T47D (cell line): ENCODE measurements at places on chromosomes 16 and 17.

DNA sequence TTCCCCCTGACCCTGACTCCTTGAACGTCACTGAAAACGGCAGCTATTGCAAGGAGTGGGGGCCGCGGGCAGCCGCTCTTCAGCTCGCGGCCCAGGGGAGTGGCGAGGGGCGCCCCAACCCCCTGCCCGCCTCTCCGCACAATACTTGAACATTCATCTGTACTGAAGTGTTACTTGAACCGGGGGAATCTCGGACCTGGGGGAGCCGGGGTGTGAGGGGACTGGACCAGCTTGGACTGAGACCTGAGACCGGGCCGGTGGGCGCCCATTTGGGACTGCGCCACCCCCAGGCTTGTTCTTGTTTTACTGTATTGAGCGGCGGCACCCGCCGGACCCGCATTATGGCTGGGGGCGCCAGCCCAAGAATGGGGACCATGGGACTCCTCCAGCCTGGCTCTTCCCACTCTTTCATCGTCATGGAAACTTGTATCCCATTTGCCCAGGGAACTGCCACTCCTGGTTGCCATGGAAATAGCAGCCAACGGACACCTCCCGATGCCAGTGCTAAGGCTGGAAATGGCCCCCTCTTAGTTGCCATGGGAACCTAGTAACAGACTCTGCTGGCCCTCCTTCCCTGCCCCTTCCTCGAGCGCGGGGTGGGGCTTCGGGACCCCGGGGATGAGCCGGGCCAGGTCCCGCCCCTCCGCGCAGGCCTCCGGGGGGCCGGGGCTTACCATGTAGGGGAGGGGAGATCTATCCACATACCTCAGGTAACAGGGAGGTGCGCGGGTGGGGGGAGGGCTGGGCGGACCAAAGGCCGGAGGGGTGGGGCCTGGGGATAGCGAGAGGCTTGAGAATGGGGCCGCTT, 805 bp upstream of the ORAI3 start:
- peak; percentile 98 for DNase-seq

GRCh38 chr16:68100488-68100887, 15.3 kb downstream of the NFATC3 start:
- DNase-seq: no peak

DNA sequence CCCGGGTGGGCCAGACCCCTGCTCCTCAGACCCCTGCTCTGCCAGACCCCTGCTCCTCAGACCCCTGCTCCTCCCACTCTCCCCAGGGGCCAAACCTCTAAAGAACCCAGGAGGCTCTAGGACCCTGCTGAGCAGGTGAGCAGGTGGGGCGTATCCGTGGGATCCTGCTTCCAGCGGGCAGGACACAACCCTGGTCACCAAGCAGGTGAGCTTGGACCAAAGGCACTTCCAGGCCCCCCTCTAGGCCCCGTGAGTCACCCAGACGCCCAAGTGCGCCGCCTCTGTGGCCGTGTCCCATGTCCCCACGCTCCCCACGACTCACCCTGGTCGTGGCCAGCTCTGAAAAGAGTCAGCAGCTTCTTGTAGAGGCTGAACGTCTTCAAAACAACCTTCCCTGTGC, 5.0 kb downstream of the CYBC1 start:
- no peak for DNase-seq

- DNase-seq: peak; percentile 75
These were observed 38.0 kb downstream of the CUEDC1 start for GRCh38 chr17:57916925-57917858.

DNA sequence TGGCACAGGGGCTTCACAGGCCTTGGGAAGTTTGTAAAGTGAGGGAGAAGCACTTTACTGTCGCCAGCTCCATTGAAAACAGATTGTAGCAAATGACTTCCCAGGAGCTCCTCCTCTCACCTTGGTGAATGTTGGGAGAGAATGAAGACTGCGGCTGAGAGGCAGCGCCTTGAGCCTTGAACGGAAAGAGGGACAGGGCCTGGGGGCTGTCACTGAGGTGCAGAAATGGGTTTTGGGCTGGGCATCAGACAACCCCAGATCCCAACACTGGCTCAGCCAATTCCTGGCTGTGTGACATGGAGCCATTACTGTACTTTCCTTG, 603 bp upstream of the MRTFB start:
- no peak for DNase-seq

DNA sequence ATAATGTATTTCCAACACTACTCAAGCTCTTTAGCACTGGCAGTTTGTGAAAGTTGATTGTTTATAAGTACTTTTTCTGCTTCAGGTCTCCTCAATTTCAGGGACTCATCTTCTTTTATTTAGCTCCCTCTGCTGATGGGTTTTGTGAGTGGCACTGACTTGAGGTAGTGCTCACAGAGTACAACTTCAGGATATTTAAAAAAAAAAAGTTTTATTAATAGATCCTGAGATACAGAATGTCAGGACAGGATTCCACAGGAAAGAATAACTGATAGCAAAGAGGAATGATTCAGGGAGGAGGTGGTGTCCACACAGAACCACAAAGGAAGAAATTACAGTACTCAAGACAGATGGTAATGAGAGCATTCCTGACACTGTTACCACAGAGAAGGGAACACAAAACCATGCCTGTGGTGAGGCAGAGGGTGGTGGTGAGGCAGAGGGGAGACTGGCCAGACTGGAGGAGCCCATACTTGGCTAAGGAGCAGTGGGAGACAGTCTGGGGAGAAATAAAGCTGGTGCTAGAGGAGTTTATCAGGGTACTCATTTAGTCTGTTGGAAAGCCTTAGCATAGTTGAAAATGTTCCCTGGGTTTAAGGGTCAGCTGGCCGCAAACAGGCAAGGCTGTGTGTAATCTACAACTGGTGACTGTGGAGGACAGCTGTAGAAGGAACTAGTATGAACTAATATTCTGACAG, 63.7 kb downstream of the SPAG9 start:
- peak; percentile 46 for DNase-seq

DNA sequence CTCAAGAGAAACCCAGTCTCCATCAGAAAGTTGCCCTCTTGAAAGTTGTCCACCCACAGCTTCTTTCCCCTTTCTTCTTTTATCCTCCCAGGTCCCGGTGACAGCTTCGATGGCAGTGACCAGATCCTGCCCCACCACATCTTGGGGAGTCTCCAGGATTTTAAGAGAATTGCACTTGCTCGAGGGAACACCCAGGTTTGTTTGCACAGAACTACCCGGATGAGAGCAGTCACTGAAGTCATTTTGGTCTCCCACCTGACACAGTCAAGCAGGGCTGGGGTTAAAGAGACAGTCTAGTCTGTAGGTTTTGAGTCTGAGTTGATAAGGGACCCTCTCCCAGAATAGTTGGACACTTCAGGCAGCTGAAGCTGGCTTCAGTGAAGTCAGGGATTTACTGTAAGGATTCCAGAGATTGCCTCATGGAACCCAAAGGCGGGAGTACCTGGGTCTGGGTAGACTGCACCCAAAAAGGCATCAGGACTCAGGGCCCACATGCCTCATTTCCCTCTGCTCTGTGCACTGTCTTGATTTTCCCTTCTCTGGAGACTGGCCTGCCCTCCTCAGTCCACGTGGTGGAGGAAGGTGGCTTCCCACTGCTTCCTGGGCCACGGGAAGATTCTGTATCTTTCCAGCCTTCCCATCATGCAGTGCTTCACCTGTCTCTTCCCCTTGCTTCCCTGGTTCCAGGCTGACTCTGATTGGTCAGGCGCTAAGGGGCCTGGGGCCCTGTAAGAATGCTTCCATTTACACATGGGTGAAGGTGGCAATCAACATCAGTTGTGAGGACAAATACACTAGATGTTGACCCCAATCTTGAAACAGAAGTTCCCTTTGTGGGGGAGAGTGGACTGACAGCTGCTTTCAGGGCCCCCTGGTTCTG, 9.5 kb downstream of the MYCBPAP start:
- no peak for DNase-seq

DNA sequence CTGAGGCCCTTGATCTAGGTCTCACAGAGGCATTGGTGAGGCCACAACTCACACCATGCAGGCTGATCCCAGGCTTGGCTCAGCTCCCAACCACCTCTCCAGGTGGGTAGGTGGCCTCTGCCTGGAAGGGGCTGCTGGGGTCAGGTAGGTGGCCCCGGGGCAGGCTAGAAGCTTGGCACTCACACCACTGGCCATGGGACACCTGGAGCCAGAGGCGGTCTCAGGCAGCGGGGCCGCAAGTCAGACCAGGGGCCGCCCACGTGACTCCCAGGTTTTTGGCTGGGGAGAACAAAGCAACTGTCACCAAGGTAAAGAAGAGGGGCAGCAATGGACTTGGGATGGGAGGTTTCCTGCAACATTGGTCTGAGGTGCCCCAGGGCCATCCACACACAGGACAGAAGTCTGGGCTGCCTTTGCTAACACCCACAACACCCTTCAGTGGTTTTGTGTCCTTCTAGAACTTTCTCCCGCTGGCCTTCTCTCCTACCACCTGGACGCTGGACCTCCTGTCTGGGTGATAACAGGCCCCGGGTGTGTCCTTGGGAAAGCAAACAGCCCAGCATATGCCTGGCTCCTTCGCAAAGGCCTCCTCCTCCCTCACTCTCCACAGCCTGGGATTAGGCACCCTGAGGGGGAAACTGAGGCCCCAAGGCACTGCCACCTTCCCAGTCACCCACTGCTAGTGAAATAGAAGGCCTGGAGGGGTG, 16.4 kb downstream of the C16orf74 start:
- DNase-seq: no peak

- no peak for DNase-seq
These were observed 3.5 kb upstream of the CES4A start for GRCh38 chr16:66984892-66985311.

GRCh38 chr17:47714773-47715396, 18.2 kb upstream of the TBX21 start:
- DNase-seq: no peak
